Effector memory CD8-positive, alpha-beta T cell (primary cell): ENCODE measurements at places on chromosomes 6 and 20.

GRCh38 chr20:22729180-22729579 lies 144.8 kb upstream of the FOXA2 start:
- no peak for DNase-seq

- no peak for DNase-seq
Measured at GRCh38 chr6:27149150-27149549, 98.4 kb upstream of the PRSS16 start.

GRCh38 chr20:57672953-57673575 lies 36.8 kb downstream of the PMEPA1 start:
- no peak for DNase-seq

DNA sequence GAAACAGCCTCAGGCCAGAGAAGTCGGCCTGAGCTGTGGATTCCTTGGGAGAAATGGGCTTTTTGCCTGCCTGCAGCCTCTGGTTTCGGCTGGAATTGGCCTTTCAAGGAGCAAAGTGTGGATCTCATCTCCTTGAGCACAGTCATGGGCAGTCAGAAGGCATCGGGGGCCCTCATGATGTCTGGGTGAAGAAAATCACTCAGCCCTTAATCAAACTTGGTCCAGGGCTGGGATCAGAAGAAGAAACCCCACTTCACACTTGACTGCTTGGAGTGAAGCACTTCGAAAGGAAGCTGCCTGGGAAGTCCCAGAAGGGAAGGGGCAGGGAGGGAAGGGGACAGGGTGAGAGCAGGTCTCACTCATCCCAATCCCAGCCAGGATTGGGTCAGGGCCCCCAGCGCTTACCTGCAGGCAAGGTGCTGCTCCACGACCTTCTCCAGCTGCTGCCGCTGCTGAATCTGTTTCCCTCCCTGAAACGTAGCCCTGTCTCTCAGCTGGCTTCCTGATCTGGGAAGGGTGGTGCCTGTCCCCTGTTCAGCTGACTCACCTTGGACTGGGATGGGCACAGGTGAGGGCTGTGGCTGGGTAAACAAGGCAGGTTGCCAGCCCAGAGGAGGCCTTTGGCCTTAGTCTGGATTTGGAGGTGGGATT lies at the start of gene SDCBP2:
Gene SDCBP2, minus strand, starts transcription at position 460 of the 651 bp plus-strand sequence. CDS start 8,723 bp downstream, outside the sequence.
- DNase-seq = no peak

DNA sequence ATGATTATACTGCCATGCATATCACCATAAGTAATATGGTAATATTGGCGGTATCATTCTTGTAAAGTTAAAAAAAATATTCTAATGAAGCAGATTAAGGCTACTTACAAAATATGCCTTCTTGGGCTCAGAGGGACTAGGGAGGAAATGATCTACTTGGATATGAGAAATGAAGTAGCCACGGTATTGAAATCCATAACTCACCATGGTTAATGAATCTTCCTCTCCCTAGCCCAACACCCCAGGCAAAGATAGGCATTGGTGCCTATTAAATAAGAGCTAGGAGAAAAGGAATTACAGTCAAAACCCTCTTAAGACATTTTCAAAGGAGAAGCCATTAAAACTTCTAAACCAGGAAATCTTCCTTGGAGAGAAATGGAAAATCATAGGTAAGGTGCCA lies 280.5 kb downstream of the TFAP2B start:
- DNase-seq = no peak

- no peak for DNase-seq
Measured at GRCh38 chr6:124131259-124131658, 327.6 kb downstream of the NKAIN2 start.

DNA sequence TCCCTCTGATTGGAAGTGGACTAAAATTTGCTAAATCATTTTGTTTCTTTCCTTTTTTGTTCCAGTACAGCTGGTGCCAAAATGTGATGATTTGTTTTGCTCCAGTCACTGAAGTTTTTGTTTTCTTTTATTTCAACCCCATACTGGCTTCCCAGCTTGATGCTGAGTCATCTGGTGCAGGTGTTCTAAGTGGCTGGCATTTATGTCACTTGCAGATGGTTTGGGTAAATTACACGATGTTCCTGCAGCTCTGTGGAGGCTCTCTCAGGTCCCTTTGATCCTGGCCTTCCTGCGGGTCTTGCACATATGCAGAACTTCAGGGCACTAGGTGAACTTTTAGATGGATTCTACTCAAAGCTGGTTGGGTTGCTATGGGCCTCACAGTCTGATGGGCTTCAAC lies 577.7 kb downstream of the HAO1 start:
- no peak for DNase-seq

- DNase-seq = no peak
Measured at GRCh38 chr20:58993332-58994248, 12.5 kb downstream of the NELFCD start.

GRCh38 chr6:132964868-132965382 lies 150.6 kb downstream of the RPS12 start:
- DNase-seq = no peak
